ENCODE measurements at places on chromosomes 5 and 9.

DNA sequence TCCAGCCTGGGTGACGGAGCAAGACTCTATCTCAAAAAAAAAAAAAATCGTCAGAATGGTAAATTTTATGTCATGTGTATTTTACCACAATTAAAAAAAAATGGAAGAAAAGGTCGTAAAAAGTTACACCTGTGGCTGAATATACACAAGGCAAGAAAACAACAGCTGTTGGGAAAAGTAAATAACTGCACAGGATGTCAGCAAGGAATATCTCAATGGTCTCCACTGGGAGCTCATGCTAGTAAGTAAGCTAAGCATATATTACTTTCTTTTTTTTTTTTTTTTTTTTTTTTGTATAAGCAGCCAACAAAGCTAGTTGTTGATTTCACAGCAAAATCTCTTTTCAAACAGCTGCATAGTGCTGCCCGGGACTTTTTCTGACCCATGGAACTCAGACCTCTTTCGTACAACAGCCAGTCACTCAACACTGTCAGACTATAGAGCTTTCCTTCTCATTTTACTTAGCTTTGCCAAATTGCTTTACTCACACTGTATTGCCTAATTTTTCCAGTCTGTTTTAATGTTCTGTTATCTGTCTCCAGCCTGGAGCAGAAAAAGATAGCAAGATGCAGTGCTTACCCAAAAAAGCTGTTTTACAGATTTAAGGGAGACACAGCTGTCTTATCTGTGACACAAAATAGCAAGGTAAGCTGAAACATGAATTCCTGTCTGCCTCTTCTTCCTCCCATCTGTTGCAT, 175.9 kb downstream of the ENC1 start:
- DNase-seq: no peak

DNA sequence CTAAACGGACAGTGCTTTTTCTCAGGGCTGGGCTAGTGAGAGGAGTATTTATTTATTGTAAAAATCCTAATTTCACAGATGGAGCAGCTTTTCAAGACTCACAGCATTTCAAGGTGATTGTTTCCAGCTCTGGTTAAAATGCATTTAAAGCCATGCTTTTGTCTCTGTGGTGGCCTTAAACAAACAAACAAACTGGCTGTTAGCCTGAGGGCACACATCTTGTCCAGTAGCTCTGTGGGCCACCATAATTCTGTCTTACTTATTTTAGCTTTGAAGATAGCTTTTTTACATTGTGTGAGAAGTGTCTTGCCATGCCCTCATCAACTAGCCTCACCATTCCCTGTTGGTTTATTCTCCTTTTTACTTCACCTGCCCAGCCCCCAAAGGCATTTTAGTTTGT, 218.2 kb downstream of the PSAT1 start:
- DNase-seq: no peak

GRCh38 chr5:114700823-114701222, 339.0 kb downstream of the KCNN2 start:
- DNase-seq: no peak

- DNase-seq: no peak
Observed at GRCh38 chr5:149412783-149413476, 33.8 kb upstream of the IL17B start.

- DNase-seq: no peak
Observed at GRCh38 chr5:4855036-4855435, 285.1 kb upstream of the ADAMTS16 start.

Data from NCI-H1930 (cell line).